ENCODE measurements at places on chromosomes 7 and 10.
A peak's percentile ranks its signal among the peaks of the same experiment; 100 is the strongest.

DNA sequence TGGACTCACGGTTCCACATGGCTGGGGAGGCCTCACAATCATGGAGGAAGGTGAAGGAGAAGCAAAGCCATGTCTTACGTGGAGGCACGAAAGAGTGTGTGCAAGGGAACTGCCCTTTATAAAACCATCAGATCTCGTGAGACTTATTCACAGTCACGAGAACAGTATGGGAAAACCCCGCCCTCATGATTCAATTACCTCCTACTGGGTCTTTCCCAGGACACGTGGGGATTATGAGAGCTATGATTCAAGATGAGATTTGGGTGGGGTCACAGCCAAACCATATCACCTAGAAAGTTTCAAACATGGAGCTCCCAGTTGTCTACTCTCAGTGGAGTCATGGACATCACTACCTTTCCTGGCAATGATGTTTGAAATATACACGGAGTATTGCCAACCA lies 49.6 kb downstream of the CYCS start:
- no peak for DNase-seq

DNA sequence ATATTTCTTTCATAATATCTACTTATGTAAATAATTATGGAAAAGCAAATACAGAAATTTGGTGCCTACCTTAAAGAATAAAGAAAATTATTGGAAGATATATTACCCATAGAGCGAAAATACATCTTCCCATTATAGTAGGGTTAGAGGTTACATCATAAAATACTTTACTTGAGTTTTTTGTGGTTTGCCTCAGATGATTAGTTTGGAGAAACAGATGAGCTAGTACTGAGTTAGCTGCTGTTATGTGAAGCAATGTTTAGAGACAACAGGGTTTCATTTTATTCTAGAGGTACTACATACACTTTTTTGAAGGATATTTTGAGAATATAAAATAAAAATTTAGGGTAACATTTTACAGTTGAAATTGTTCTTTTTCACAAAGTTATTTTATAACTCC lies 2.9 kb upstream of the MLLT10 start:
- no peak for DNase-seq

DNA sequence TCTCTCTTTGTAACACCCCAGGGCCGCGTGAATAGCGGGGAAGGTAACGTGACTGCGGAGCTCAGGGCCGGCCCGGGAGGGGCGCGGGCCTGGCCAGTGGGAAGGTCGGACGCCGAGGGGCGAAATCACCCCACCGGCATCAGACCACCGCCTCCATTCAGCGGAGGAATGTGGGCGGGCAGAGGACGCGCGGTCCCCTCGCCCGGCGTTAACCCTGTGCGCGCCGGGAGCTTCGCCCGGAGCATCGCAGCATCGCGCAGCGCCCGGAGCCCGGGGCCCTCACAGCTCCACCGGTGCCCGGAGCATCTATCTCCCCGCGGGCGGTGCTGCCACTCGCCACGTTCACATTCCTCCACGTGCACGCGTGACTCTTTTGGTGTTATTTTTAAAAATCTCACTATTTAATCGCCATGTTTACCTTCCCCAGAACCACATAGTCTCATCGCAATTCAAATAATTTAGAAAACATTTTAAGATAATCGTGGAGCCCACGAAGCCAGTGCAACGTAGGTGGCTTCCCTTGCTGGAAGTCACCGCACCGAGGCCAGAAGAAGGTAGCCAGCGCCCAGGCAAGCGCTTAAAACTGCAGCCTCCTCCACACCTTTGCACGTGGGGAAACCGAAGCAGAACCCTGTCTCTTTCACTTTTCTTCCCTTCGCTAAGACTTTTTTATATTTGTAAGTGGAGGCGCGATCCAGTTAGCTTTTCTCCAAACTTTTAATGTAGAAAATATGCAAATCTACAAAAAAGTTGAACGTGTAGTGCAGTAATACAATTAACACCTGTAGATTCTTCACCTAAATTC lies 21.8 kb downstream of the FGFBP3 start:
- peak; percentile 15 for DNase-seq

DNA sequence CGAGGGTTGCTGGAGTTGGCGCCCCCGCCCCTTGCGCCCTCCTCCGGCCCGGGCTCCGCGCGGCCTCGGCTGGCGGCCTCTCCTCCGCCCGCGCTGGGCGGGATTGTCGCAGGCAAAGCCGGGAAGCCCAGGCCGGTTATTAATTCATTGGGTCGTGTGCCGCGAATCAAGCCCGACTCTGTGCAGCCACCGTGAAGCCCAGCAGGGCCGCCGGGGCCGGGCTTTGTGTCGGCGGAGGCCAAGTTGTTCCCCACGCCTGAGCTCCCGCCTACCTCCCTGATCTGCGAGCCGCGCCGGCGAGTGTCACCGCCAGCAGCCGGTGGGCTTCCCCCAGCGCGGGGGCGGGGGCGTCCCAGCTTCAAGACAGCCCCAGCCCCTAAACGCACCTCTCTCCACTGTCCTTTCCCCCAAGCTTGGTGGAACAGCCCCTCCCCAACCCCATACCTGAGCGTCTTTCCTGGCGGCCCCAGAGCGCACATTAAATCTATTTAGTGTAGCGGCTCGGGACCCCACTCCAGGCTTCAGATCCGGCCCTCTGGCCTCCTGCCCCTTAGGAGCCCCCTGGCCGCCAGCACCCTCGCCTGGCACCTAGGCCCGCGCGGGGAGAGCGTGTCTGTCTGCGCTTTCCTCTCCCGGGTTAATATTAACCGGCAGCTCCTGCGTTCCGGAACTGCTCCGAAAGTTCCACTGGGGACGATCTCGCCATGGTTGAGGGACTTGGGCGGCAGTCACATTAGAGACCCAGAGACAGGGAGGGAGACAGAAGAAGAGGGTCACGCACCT lies 3.5 kb downstream of the SHH start:
- no peak for DNase-seq

- no peak for DNase-seq
Measured at GRCh38 chr10:129699722-129700340, 232.8 kb downstream of the MGMT start.

DNA sequence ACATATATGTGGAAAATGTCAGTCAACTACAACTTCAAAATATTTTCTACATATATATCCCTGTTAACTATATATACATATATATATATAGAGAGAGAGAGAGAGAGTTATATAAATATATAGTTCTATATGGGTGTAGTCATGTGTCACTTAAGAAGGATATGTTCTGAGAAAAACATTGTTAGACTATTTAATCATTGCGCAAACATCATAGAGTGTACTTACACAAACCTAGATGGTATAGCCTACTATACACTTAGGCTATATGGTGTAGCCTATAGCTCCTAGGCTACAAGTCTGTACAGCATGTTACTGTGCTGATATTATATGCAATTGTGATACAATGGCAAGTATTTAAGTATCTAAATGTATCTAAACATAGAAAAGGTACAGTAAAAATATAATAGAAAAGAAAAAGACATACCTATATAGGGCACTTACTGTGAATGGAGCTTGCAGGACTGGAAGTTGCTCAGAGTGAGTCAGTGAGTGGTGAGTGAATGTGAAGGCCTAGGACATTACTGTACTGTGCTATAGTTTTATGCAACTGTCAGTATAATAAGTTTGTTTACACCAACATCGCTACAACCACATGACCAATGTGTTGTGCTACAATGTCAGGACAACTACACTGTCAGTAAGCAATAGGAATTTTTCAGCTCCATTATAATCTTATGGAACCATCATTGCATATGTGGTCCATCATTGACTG lies 18.0 kb upstream of the FGL2 start:
- DNase-seq, result no peak

GRCh38 chr10:15209827-15210509 lies 41.5 kb upstream of the NMT2 start:
- DNase-seq, result peak; percentile 61

GRCh38 chr10:93707623-93708022 lies 5.2 kb upstream of the FRA10AC1 start:
- no peak for DNase-seq

DNA sequence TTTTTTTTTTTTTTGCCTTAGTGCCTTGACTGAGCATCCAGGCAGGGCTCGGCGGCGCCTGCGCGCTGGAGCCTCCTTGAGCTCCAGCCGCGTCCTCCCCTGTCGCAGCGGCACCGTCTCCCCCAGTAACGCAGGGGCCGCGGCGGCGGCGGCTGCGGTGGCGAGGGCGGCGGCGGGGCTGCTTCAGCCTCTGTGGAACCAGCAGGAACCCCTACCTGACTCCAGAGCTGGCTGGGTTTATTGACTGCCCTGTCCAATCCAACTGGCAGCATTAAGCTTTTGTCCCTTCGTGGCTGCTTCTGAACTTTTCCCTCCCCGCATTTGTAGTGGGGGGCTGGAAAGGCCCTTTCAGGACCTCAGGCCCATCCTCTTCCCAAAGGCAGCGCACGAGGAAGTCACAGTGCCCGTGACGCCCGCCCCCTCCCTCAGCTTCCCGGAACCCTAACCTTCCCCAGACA lies at the start of gene GPR85:
GPR85 (minus strand) TSS at position 397 of the 458 bp plus-strand sequence. CDS start 2,106 bp downstream, outside the sequence.
- DNase-seq, result no peak

DNA sequence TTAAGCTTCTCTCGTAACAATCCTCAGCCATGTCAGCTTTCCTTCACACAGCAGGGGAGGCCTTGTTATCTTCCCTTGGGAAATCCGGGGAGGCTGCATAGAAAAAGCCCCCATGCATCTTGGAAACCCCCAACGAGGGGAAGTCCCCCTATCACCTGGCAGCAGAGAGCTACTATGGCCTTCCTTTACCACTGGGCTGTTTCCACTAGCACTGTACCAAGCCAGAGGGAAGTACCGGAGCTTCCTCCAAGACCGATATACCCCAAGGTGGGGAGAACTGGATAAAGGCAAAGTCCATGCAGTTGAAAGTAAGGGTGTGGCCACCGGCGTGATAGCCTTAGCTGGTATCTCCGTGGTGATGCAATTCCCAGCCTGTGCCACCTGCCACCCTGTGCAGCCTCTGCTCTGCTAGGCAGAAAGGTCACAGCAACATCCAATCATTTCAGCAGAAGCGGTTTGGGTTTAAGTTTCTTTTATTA lies 4.4 kb upstream of the CLIP2 start:
- no peak for DNase-seq

DNA sequence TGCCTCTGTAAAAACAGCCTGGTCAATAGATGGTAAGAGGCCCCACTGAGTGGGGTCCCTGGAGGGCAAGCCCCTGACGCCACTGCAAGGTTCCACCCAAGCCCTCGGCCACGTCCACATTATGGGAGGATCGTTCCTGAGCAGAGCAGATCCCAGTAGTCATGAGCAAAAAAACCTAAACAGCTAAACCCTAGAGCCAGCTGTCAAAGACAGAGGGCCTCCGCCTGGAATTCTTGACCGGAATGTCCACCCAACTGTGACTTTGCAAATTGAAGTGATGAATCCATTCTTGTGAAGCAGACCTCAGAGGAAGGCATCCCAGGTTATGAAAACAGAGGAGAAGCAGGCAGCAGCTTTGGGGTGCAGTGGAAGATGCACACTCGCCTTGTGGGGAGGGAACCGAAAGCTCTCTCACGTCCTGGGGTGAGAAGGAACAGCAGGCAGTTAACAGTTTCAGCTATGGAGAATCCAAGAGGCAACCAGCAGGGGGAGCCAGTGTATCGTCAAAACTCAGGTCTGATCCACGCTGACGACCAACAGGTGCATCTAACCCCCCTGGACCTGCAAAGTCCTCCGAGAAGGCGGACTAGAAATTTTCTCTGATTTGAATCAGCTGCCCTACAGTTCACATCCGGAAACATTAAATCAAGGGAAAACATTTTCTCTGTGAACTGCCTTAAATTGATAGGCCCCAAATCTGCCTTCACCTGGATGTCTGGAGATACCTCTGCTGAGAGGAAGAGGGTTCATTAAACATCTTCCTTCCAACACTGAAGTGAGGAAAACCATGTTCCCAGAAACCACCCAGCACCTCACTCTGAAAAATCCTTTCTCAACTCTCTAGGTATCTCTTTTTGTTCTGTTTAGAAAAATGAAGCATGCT lies 139.1 kb upstream of the PFKP start:
- peak; percentile 7 for DNase-seq

DNA sequence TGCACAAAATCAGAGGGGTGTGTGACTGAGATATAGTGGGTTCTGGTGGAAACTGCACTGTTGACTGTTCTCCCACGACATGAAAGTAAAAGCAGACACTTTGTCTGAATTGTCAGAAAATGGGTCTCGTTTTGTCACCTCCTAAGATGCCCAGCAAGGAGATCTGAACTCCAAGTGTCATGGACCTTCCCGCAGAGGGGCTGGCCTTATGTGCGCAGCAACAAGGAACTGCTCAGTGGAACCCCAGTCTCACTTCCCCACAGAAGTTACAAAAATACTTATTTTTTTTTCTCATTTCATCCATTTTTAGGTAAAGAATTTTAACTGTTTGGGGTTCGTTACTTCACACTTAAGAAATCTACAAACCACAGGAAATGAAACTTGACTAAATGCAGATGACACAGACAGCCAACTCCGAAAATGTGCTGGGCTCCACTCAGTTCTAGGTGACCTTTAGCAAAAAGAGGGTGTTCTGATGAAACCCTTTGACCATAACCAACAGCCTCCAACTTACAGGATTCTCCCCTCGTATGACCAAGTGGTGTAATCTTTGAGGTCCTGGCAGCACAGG lies 115.0 kb downstream of the FAM107B start:
- DNase-seq, result no peak

DNA sequence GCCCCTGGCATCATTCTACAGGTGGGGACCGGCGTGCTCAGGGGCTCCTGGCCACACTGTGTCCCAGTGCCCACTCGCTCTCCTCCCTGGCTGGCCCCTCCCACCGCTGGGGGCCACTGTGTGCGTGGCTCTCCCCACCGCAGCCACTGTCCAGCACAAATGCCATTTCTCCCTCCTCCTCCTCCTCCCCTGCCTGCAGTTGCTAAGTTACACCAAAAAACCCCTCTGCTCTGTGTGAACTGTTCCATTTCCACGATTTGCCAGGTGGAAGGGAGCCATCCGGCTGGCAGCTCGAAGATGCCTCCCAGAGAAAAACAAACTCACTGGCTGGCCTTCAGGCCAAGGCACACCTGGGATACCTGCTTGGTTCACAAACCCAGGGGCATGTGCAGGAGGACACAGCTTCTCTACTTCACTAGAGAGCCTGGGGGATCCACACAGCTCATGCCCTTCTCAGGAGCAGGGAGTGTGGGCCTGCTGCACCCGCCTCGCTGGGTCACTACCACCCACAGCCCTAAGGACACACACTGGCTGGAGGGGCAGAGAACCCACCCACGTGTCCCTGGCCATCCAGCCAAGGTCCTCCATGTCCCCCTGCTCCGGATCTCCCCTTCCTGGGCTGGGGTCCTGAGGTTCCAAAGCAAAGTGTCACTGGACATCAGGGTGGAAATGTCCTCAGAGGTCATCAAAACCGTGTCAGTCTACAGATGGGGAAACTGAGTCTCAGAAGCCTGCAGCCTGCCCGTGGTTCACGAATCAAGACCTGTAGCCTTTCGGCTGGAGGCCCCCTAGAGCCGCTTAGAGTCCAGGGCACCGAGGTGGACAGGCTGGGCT lies 1.7 kb downstream of the RASGEF1A start:
- DNase-seq, result no peak

DNA sequence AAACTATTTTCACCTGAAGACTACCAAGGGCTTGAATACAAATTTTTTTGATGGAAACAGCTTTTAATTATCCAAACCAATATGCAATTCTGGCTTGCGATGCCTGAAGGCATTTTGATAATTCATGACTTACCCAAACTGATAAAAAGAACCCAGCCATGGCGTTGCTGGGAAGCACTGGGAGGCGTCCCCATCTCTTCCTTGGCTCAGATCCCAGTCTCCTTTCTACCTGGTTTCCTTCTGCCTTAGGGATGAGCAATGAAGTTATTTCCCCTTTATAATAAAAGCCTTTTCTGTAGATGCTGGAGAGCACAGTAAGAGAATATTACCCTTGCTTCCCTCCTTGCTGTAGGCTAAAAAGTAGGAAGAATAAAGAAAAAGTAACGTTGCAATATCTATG lies 129.1 kb upstream of the ANK3 start:
- no peak for DNase-seq

Measured in stimulated activated CD8-positive, alpha-beta memory T cell treated with anti-CD3 and anti-CD28 coated beads, Interleukin-7, amount 100 ng/mL, for 4 hours (primary cell).